ENCODE measurements at places on chromosomes 16 and 17.

- no peak for DNase-seq
Measured at GRCh38 chr16:84825896-84826557, 6.2 kb downstream of the CRISPLD2 start.

- no peak for DNase-seq
Measured at GRCh38 chr17:47373002-47373401, 49.2 kb downstream of the EFCAB13 start.

DNA sequence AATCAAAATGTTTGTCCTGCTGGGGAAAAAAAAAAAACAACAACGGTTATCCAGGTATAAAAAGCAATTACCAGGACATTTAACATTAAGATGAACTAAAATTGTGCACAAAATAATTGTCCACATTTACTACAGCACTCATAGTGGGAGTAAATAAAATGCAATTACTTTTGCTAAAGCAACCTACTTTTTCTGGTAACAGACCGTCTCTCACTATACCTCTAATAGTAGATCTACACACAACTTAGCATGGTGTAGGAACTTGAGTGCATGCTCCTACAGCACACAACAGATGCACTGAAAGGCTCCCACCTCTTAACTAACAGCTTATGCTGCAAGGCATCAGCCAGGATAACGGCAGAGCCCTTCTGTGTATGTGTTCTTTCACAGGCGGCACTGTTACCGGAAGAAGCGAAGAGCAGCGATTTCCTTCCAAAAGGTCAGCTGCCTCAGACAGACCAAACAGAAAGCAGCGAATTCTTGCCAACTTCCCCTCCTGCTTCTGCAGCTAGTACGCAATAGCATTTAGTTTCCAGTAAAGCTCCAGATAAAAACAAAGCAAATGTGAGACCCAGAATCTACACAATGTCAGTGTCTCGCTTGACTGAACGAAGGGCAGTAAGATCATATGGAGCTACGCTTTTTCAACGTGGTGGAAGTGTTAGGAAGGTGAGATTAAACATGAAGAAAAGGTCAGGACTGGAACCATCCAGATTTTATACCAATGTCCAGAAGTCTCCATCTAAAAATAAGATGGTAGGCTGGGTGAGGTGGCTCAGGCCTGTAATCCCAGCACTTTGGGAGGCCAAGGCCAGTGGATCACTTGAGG lies 27.6 kb downstream of the STAT5B start:
- peak; percentile 63 for DNase-seq

GRCh38 chr17:7235693-7236665 lies 1.7 kb upstream of the DVL2 start:
- DNase-seq = no peak

- no peak for DNase-seq
Measured at GRCh38 chr17:17381446-17382064, 78.4 kb downstream of the NT5M start.

DNA sequence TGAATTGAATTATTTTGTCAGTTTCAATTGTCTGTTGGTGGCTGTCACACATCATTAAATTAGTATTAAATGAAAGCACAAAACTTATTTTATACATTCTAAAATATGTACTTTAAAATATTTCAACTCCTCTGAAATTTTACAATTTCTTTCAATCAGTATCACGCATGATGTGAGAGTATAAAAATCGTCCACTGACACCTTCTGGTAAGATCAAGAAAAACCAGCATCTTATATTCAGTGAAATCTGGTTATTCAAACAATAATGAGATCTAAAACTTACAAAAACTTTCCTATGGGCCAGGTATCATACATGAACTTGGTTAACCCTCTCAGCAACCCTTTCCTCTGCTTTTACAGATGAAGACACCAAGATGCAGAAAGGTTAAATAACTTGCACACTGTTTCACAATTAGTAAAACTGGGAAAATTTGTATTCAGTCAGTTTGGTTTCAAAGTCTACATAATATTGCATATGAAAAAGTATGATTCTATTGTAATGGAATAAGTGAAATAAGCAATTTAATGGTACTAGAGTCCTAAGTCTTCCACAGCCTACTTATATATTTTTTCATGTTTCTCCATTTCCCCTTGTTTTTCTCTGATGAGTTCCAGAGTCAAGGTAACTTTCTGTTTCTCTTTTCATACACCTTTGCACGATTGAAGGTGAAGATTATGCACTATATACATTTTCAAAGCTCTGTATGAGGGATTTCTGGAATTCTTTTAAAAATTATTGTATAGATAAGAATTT lies 58.7 kb downstream of the EFCAB5 start:
- no peak for DNase-seq

- no peak for DNase-seq
Measured at GRCh38 chr16:4194661-4195060, 47.2 kb downstream of the SRL start.

- DNase-seq = no peak
Measured at GRCh38 chr16:72371307-72372086, 199.5 kb upstream of the PMFBP1 start.

DNA sequence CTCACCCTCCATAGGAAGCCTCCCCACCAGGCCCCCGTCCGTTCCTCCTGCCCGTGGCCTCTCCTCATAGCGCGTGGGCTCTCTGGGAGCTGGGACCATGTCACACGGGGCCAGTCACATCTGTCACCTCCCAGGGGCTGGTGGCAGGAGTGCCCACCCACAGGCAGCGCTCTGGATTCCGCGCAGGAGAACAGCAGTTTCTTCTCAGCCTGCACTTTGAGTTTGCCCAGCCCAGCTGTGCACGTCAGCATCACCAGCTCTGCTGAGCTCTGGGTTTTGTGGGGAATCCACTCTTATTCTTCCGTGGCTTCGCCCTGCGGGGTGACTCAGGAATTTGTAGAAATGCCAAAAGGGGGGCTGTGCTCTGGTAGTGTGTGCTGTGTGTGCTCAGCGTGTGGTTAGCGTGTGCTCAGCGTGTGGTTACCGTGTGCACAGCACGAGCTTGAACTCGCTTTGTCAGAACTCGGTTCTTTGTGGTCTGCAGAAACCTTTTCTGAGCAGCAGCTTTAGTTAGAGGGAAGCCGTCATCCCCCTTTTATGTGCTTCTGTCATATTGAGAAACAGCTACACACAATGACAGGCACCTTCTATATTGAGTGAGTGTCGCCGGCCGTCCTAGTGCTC lies 3.2 kb downstream of the ACSF3 start:
- peak; percentile 29 for DNase-seq

DNA sequence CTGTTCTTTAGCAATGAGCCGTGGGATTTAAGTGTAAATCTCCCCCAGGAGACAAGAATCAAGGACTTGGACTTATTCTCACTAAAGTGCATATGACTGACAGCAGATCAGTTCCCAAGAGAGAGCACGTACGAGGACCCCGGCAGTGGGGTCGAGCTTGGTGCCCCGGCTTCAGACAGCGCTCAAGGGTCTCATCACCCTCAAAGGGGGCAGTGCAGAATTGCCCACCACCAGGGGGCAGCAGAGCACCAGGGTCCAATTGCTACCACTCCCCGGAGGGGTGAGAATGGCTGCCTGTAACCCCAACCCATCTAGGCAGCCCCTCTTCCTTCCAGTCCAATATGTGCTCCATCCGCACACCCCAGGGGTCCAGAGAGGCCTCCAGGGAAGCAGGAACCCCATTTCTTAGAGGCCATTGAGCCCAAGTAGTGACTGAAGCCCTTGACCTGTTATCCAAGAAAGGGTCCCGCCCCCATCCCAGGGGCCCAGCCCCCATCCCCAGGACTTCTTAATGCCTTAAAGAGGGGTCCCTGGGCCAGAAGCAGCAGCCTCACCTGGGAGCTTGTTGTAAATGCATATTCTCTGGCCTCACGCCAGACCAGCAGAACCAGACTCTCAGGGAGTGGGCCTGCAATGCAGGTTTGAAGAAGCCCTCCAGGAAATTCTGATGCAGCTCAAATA lies 86.1 kb downstream of the ZDHHC7 start:
- peak; percentile 34 for DNase-seq

DNA sequence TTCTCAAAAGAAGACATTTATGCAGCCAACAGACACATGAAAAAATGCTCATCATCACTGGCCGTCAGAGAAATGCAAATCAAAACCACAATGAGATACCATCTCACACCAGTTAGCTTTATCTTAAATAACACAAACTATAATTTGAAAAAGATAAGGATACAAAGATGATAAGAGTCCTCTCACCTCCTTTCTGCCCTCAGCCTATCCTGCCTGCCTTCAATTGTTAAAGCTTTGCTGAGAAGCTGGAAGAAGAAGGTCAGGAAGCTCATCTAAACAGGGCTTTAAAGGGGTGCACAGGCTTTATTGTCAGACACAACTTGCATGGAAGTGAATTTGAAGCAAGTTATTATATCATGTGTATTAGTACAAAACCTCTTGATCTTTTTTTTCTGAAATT lies 676.3 kb upstream of the GOT2 start:
- DNase-seq = no peak

- no peak for DNase-seq
Measured at GRCh38 chr16:21302898-21303528, 24.9 kb upstream of the CRYM start.

- DNase-seq = no peak
Measured at GRCh38 chr17:81135505-81136278, 29.6 kb upstream of the PVALEF start.

GRCh38 chr17:57747221-57748017 lies 2.3 kb upstream of the CCDC182 start:
- DNase-seq = no peak

DNA sequence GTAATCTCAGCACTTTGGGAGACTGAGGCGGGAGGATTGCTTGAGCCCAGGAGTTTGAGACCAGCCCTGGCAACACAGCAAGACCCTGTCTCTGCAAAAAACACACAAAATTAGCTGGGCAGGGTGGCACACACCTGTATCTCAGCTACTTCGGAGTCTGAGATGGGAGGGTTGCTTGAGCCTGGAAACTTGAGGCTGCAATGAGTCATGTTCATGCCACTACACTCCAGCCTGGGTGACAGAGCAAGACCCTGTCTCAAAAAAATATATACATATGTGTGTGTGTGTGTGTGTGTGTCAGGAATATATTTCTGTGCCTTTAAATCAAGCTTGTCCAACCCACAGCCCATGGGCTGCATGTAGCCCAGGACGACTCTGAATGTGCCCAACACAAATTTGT lies 55.2 kb downstream of the CRISPLD2 start:
- DNase-seq = no peak

GRCh38 chr17:8186446-8186786 lies 3.6 kb downstream of the BORCS6 start:
- DNase-seq = no peak

GRCh38 chr16:1120577-1120941 lies 24.5 kb upstream of the C1QTNF8 start:
- DNase-seq = no peak

GRCh38 chr16:50665128-50665878 lies 15.8 kb downstream of the SNX20 start:
- DNase-seq = peak; percentile 68

DNA sequence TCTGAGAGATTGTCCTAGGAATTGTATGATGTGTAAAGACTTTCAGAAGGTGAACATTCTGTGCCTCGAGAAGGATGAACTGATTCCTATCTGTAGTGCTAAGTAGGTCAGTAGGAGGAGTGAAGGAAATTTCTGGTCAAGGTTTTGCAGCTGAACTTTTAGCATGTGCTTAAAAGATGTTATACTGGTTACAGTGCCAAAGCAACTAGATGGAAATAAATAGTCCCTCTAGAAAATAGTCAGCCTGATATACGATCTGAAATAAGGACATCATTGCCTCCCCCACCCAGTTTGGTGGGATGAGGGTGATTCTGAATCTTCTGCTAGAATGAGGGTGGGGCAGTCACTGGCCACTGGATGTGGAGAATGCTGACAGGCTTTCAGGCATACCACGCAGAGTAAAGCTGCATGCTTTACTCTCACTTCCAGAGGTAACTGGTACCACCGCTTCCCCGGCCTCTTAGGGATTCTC lies 57.2 kb upstream of the VPS4A start:
- no peak for DNase-seq

DNA sequence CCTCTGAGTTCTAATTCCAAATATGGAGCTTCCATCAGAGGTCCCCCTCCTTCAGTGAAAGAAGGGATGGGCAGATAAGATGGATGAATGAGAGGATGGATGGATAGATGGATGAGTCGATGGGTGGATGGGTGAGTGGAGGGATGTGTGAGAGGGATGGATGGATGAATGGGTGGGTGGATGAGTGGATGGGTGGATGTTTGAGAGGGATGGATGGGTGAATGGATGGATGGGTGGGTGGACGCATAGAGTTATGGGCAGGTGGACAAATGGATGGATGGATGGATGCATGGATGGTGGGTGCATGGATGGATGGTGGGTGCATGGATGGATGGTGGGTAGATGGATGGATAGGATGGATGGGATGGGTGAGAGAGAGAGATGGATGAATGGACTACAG lies 69.0 kb downstream of the MGAT5B start:
- no peak for DNase-seq

DNA sequence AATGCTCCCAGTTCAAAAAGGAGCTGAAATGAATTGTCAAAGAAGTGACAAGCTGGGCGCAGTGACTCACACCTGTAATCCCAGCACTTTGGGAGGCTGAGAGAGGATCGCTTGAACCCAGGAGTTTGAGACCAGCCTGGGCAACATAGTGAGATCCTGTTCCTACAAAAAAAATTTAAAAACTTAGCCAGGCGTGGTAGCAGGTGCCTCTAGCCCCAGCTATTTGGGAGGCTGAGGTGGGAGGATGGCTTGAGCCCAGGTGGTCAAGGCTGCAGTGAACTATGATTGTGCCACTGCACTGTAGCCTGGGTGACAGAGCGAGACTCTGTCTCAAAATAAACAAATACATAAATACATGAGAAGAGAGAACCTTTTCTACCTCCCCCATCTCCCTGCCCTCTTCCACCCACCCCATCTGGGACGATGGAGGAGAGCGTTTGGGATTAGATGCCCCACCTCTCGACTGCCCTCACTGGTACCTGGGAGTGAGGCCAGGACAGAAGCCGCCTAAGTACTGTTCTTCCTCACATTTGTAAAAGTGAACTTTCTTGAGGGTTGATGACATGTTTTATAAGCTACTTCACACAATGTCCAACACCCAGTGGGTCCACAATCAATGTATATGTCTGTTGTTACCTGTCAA lies 2.4 kb downstream of the IL4R start:
- DNase-seq = no peak

DNA sequence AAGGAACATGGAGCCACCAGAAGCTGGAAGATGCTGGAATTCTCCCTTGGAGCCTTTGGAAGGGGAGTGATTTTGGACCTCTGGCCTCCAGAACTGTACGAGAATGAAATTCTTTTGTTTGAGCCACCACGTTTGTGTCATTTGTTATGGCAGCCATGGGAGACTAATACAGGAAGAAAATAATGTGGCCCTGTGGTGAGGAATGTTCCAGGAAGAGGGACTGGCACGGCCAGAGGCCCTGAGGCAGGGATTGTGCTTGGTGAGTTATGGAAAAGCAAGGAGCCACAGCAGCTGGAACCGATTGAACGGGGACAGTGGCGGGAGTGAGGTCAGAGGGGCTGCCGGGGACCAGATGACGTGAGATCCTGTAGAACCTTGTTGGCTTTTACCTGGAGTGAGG lies 51.4 kb downstream of the CFAP20 start:
- no peak for DNase-seq

Measured in stimulated activated CD8-positive, alpha-beta memory T cell treated with anti-CD3 and anti-CD28 coated beads, Interleukin-2, amount 100 ng/mL, for 1 hour (primary cell).